Ascending aorta (tissue), 2 donors: ENCODE measurements at places on chromosomes 2 and 18. TPM values are rescaled to one million over a fixed set of nuclear protein-coding genes. Genes with fewer than 3 reads are reported as not detected.

The MSGN1 gene
- not detected for total RNA-seq

The RAD51AP2 gene
- total RNA-seq = not detected

The DCC gene
- not detected for total RNA-seq

The MAPRE2 gene
- 22.4 TPM for total RNA-seq

The GNAL gene
- total RNA-seq = 5.9 TPM

The PSME4 gene
- total RNA-seq = 14.9 TPM

DNA sequence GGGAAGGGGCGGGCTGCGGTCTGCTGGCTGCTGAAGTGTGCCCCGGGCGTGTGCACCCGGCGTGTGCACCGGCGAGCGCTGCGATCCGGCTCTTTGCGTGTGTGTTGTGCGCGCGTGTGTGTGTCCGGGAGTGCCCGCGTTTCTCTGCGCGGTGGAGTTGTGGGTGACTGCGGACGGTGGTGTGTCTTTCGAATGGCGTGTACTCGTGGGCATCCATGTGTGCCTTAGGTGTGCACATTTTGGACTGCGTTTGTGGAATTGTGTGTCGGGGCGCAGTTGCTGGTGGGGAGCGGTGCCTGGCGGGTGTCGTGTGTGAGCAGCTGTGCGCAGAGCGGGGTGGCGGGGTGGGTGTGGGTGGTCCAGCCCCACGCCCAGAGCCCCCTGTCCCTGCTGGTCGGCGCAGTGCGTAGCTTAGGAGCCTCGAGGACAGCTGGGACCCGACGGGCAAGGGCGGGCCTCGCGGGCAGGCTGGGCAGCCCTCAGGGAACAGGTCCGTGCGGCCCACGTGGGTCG, 533 bp downstream of the HPCAL1 start:
- DNase-seq = no peak

DNA sequence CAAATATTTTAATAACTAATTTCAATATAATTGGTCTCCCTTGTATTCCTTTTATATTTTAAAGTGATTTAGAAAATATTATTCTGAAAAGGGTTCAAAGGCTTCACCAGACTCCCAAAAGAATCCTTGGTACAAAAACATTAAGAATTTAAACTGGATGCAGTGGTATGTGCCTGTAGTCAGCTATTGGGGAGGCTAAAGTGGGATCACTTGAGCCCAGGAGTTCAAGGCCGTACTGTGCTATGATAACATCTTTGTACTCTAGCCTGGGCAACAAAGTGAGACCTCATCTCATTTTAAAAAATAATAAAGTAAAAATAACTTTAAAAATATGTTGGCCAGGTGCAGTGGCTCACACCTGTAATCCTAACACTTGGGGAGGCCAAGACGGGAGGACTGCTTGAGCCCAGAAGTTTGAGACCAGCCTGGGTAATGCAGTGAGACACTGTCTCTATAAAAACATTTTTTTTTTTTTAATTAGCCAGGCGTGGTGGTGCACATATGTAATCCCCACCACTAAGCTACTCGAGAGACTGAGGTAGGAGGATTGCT, 14.7 kb downstream of the NCL start:
- DNase-seq = no peak

DNA sequence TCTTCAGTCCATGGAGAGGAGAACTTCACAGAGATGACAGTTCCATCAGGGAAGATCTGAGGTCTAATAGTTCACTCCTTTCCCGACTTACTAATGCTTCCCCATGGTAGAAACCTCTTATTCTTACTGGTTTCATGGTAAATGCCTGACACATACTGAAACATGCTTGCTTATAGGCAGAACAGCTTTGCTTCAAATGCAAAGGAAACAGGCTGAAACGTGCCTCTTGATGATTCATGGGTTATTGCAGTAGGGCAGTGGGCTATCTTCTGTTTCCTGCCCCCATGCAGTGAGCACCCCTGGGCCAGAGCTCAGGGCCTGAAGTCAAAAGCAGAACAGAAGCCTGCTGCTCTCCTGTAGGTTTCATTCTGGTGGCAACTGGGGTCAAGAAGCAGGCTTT, 223.5 kb downstream of the RDH14 start:
- DNase-seq = no peak

DNA sequence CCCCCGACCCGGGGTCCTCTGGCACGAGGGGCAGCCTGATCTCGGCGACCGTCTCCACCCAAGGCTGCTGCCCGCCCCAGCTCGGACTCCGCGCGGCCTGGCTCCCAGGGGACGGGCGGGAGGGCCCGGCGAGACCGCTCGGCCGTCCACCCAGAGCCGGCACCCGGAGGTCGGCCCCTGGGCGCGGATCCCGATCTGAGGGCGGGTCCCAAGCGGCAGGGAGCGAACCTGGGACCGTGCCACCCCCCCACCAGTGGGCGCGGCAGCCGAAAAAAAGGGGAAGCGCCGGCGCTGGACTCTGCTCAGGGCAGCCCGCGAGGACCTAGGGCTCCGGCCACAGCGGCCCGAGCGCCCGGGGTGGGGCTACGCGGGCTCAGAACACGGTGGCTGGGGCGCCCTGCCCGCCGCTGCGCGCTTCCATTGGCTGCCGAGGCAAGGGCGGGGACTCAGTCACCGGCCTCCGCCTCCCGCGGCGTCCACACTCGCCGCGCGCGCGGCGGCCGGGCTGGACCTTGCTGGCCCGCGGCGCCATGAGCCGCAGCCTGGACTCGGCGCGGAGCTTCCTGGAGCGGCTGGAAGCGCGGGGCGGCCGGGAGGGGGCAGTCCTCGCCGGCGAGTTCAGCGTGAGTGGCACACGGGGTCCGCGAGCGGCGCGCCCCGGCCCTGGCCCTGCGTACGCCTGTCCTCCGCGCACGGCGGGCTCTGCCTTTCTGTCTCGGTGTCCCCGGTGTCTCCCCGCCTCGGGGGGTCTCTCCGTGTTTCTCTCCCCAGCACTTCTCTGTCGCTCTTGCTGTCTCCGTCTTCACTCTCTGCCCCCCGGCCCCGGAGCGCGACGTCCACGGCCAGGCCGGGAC, at the start of gene PTPN18:
Gene PTPN18, plus strand, starts transcription at position 479 of the 854 bp plus-strand sequence. Its CDS starts 52 bp downstream, at position 531.
- peak; percentile 53 for DNase-seq

DNA sequence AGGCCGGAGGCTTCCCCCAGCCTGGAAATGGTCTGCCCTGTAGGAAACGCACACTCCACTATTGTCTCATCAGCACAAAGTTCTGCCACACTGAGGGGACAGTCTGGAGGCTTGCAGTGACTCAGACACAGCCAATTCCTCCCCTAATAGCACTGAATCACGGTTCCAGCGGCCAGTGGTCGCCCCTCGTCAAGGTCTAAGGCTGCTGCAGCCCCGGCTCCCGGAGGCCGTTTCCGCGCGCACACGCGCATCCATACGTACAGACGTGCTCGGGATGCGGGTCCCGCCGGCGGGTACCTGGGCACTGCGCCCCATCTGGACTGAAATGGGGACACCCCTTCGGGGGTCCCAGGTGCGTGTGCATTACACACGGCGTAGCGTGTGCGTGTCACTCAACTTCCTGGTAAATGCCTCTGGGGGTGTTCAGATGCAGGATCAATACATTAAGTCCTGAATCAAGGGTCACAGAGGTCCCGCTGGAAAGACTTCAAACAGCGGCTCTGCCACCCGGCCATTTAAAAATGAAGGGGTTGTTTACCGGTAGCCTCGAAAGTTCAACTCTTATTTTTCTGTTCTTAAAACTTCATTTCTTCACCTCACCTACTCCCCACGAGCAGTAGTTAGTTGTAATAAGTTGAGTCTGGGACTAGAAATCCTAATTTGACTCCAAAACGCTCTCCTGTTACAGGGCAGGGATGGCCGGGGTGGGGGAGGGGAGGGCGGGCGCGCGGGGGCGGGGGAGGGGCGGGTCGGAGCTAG, 572 bp upstream of the ZNF516 start:
- peak; percentile 78 for DNase-seq
